Cardiac ventricle fibroblast (primary cell): ENCODE measurements at places on chromosomes 4 and X. TPM values are rescaled to one million over a fixed set of nuclear protein-coding genes. Genes with fewer than 3 reads are reported as not detected.

Gene TLR6
- total RNA-seq, result 2.0 and 2.7 TPM in 2 replicates

Gene FOXR2
- total RNA-seq, result not detected in 2 replicates

Gene TSPAN7
- 0.49 TPM in 1 of 2 replicates, not detected in the other for total RNA-seq

Gene ELOVL6
- 5.0 and 5.9 TPM in 2 replicates for total RNA-seq

Gene AFP
- total RNA-seq, result 0.29 and 0.75 TPM in 2 replicates

Gene GYPB
- not detected in 2 replicates for total RNA-seq

Gene ANXA10
- 1.5 and 2.7 TPM in 2 replicates for total RNA-seq

Gene LRP2BP
- total RNA-seq, result 0.37 and 1.1 TPM in 2 replicates

Gene ING2
- total RNA-seq, result 15.2 and 18.7 TPM in 2 replicates

Gene HSFX3
- total RNA-seq, result not detected in 2 replicates

Gene TMSB15C
- 0.73 and 2.2 TPM in 2 replicates for total RNA-seq

Gene COL4A5
- total RNA-seq, result 39.7 and 40.9 TPM in 2 replicates

Gene SUPT20HL1
- total RNA-seq, result not detected in 2 replicates

Gene SPANXA1
- not detected in 2 replicates for total RNA-seq
